ENCODE measurements at places on chromosomes 4 and X.

- no peak for DNase-seq
These were observed 12.6 kb downstream of the P2RY10 start for GRCh38 chrX:78957768-78958130.

DNA sequence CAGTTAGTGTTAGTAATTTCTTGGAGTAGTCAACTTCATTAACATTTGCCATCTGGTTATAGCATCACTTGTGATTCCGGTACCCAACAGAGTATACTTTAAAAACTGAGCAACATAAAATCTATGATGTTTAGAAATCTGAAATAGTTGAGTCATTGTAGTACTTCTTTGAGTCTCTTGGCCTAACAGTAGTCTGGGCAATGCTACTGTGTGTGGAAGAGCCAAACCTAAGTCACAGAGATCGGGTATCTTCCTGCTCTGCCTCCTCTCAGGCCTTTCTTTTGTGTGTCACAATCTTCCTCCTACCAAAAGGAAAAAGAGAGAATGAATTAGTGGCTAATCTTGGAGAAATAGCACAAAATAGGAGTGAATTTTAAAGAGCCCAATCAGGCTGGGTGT lies 25.5 kb downstream of the DCUN1D4 start:
- DNase-seq: no peak

DNA sequence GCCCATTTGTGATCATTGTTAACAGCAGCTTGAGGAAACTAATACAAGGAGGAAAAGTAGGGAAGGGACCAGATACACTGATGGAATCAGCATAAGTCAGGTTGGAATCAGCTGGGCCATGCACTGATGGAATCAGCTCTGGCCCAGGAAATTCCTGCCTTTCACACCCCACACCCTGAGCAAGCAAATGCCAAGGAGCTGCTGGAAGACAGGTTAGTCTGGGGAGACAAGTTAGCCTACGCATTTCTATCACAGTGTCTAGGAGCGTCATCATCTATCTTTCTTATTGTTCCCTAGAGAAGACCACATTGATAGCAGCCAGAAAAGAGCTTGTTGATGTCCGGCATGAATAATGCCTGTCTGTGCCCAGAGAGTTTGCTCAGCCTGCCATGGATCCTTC lies 16.2 kb upstream of the CEP135 start:
- no peak for DNase-seq

DNA sequence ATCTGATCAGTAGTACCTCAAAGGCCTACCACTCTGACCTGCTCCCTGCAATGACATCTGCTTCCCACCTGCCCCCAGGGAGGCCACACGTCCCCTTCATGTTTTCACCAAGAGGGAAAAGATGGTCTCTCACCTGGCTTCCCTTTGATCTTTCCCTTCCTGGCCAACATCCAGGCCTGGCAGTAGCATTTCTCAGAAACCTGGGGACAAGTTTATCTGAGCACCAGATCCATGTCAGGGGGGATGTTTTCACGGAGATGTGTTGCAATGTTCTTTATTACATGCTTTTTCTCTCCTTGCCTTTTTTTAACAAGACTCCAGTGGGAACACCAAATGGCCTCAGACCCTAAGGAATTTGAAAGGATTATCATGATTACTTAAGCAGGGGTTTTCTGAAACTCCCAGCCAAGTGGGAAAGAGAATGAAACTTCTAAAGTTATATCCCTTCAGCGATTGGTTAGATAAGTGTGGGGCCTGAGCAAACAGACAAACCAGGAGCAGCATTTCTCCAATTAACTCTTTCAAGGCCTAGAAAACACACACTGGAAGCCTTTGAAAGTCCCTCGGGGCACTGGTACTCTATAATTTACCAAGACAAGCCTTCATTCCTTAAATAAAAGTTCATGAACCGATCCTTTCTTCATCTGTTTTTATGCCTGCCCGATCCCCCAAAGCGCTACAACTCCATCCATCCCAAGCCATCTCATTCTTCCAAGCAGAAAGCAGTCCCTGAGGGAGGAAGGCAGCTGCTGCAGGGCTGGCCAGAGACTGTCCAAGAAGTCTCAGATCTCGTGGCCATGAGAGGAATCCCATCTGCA lies 94.1 kb downstream of the BCOR start:
- DNase-seq: no peak

DNA sequence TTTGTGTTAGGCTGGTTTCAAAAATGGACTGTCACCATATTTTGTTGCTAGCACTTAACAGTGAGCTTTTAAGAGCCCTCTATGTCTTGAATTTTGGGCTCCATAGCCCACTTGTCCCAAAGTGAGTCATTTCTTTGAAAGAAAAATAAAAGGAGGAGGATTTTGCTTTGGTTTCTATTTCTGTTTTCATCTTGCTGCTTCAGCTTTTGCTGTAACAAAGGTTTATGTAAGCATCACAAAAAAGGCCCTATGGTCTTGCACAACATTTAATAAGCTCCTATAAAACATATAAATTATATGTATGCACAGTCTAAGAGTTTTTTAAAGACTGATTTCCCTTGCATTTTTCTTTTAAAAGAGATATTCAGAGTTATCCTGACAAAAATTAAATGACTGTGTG lies 105.2 kb downstream of the PHOX2B start:
- DNase-seq: no peak

DNA sequence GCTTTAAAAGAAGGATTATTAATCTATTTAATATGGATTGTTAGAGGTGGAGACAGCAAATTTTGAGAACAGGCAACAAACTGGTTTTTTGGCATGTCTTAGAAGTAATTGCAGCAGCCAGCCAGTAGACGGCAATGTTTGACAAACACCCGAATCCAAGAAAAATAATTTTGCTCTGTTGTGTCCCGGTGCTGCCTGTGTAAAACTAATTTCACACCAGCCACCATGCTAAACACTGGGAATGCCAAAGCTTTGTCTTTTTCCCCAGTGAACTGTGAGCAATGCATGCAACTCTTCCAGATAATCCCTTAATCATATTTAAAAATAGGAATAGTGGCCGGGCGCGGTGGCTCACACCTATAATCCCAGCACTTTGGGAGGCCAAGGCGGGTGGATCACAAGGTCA lies 25.9 kb downstream of the SMIM31 start:
- no peak for DNase-seq

DNA sequence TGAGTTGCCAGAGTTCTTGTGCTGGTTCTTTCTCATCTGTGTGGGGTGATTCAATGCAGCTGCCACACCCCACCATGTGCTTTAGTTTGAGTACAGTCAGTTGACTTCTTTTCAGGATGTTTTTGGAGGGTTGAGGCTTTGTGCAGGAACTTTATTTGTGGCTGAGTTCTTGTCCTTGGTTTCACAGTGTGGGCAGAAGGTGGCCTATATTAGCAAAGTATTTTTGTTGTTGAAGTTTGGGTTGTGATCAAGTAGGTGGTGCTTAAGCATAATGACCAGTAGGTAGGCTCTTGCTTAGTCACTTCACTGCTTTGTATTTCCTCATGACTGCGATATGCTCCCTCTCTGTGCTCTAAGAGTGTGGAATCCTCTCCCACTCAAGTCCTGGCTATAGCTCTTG lies 80.3 kb downstream of the ARHGAP24 start:
- no peak for DNase-seq

DNA sequence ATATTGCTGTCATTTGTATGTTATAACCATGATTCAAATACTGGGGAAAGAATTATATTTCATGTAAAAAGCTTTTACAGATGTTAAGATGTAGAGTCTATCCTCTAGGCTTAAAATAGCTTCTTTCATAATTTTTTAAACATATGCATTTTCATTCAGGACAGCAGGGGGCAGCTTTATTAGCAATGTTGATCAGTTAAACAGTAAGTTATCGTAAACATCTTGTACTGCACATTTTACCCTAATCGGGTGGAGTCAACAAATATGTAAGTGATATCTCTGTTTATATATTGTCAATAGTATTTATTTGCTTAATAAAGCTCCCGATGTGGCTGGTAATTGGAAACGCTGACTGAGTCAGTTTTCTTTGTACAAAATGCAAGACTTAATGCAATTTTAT lies 142.5 kb upstream of the MED14 start:
- no peak for DNase-seq

GRCh38 chr4:30600246-30601017 lies 119.7 kb upstream of the PCDH7 start:
- no peak for DNase-seq

DNA sequence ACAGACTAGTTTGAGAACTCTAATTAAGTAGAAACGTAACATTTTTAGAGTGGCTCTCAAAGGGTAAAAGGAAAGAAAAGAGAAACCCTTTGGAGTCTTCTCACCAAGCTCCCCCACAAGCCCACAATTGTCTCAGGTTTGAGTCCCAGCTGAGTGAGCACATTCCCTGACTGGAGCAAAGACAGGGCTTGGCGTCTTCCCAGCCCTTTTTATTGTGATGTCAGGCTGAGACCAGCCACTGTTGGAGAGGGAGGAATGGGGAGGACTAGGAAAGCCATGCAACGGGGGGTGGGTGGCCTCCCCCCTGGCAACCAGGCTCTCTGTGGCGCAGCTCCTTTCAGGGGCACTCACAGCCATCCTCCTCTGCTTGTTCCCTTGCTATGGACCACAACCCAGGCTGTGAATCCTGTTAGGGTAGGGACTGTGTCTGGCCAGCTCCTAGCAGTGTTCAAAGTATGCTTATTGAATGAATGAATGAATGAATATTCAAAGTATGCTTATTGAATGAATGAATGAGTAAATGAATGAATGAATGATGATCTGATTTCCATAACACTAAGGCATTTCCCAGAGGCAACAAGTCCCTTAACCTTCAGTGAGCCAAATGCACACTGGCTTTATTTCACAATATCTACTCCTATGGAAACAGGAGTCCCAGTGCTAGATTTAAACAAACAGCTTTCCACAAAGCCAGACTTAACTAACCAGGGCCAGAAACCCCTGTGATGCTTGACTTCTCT lies 413.3 kb downstream of the MID1IP1 start:
- no peak for DNase-seq

DNA sequence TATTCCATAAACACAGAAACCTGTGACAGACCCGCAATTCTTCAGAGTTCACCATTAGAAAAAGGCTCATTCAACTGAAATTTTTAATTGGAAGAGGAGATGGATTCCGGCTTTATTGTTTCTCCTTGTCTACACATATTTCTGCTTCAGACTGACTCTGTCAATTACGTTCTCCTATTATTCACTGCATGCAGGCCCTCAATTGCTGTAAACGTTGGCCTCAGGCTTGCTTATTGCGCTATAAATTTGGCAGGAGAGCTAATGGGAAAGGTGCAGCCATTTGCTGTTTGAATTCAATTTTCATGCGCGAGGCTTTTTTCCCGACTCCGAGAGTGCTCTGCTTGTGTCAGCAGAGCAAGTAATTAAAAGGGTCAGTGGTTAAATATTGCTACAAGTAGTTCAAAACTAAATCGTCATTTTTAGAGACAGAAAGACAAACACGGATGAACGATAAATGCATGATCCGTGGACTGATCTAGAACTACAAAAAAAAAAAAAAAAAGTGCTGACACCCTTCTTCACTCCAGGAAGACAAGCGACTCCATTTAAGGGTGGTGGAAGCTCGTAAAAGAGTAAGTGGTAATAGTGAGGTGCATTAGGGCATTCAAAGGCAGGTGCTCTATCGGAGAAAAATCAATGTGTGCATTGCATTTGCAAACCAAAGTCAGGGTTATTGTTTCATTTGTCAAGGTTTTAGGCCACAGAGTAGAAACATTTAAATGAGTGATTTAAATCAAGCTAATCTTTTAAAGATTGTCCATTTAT lies 841.6 kb upstream of the FRG1 start:
- no peak for DNase-seq

- DNase-seq: no peak
These were observed 5.0 kb downstream of the ARMCX5 start for GRCh38 chrX:102604327-102604726.

GRCh38 chr4:186904101-186904500 lies 180.4 kb upstream of the FAT1 start:
- no peak for DNase-seq

- no peak for DNase-seq
These were observed 3.2 kb downstream of the THAP9 start for GRCh38 chr4:82903737-82904136.

GRCh38 chrX:12548746-12549145 lies 242.5 kb upstream of the PRPS2 start:
- no peak for DNase-seq

DNA sequence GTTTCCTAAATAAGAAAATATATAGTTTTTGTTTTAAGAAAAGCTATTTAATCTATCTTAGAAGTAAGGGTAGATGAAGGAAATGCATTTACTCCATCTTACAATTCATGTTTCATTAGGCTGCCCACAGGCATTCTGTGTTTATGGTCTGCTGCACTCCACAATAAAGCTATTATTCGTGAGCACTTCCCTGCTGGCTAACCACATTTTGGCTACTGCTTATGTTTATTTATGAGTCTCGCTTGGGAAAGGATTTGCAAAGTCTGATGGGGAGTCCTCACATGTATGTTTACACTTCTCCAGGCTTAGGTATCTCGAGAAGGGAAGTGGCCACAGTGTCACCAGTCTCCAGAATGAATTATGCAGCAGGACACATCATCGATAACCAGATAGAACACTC lies 260.8 kb upstream of the VCX start:
- no peak for DNase-seq

- DNase-seq: no peak
These were observed 984.1 kb upstream of the GRID2 start for GRCh38 chr4:91319556-91320268.

- DNase-seq: no peak
These were observed 15.8 kb upstream of the UXT start for GRCh38 chrX:47674776-47675175.

Data from activated CD8-positive, alpha-beta memory T cell treated with anti-CD3 and anti-CD28 coated beads for 1 hour (primary cell).